ENCODE measurements at places on chromosomes 7 and 10.

DNA sequence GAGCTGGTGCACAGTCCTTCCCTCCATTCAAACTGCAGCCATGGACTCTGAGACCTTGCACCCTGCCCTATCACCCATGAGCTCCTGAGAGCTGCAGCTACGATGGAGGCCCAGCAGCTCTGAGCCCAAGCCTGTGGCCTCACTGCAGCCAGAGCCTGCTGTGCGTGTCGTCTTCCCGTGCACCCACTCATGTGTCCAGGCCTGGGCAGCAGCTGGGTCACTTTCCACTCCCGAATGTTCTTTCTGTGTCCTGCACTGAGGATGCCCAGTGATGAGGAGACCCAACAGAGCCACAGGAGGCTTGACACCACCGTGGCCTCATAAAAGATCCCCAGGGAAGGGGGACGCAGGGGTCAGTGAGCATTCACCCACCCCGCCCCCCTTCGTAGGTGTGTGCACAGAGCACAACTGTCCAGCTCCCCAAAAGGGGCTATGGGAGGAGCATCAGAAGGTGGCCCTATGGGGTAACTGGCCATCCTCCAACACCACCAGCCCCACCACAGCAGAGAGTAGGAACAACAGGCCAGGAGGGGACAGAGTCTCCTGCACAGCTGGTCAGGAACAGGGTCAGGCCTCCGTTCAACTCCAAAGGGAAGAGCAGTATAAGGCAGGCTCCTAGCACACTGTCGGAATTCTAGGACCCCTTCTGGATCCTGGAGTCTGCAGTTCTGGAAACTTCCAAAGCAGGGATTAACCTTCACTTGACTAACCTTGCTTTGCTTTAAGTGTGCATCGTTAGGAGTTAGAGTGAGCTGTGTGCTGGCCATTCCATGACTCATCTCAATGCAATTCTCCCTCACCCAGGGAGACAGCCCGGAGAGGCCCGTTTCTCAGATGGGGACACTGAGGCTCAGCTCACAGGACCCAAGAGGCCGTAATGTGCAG, 52.6 kb downstream of the RASGEF1A start:
- H3K27ac ChIP-seq: no peak overlapping the region
- DNase-seq: no peak
- no peak overlapping the region for H3K4me3 ChIP-seq
- H3K36me3 ChIP-seq: no peaks in the 10 kb centered on the region

DNA sequence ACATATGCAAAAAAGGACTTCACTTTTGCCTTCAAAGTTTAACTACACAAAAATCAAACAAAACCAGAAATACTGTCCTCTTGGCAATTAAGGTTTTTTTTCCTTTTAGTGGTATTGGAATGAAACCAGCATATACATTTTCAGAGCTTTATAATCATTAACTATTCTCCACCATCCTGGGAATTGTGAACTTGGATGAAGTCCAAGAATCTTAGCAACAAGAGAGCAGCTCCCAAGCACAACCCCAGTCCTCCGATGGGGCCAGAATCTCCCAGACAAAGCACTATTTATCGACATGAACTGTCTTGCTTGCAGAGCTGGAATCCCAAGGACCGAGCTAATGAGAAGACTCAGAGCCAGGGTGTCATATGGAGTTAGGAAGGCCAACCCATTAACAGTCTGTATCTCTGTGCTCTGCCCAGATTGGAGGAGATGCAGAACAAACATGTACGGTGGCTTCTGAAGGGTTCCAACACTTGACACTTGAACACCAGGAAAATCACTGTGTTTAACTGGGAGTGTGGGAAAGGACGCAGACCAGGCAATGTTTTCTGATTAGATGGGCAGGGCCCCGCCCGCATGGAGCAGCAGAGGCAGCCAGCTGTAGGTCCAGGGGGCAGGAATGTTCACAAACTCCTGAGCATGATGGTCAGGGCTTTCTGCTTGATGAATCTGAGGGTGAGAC, 35.5 kb downstream of the PPP1R3C start:
- peak overlapping the region; percentile 49 for H3K27ac ChIP-seq
- H3K4me3 ChIP-seq: no peak overlapping the region
- H3K36me3 ChIP-seq: no peaks in the 10 kb centered on the region
- peaks cover 22% of the 10 kb centered on the region for H3K4me1 ChIP-seq

DNA sequence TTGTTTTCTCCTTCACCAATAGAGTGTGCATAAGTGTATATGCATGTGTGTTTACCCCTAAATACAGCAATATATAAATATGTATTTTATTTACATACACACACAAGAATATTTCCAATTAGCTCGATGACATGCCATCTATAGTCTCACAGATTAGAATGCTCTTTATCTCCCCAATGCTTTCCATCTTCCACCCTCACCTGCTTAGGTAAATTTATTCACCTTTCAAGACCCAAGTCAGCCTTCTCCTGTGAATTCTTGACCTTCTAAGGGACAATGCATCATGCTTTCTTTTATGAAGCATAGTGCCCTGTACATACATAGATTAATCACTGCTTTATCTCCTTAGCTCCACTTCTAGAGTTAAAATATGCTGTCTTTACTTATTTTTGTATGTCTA, 49.7 kb downstream of the SEMA3A start:
- H3K36me3 ChIP-seq: peaks cover 12% of the 10 kb centered on the region
- H3K4me1 ChIP-seq: peaks cover 51% of the 10 kb centered on the region
- no peak for DNase-seq
- H3K4me3 ChIP-seq: no peak overlapping the region

DNA sequence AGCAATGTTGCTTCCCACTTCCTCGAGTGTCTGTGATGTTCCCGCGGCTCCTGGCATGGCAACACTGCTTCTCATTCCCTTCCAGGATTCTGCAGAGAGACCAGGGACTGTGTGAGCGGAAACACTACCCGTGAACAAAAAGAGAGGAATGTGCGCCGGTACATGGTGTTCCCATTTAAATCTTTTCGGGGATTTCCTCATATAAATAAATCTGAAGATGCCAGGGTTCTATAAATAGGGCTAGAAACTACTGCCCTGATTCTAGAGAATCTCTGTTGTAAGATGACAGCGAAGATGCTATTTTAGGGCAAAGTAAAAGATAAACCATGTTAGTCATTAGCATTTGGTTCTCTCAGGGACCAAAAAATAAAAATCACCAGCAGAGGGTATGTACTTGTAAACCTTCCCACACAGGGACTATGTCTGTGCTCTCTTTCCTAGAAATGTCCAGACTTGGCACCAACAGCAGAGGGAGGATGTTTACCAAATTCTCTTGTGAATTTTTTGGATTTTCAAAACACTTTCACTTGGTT, 92.2 kb upstream of the DDC start:
- peaks cover 18% of the 10 kb centered on the region for H3K36me3 ChIP-seq
- H3K27ac ChIP-seq: no peak overlapping the region
- DNase-seq: no peak
- peaks cover 22% of the 10 kb centered on the region for H3K4me1 ChIP-seq
- no peak overlapping the region for H3K4me3 ChIP-seq
- H3K27me3 ChIP-seq: no peaks in the 10 kb centered on the region

GRCh38 chr10:132549371-132549770, 11.8 kb downstream of the INPP5A start:
- no peak overlapping the region for H3K4me3 ChIP-seq
- H3K27me3 ChIP-seq: peaks cover 4% of the 10 kb centered on the region
- H3K4me1 ChIP-seq: peaks cover 31% of the 10 kb centered on the region
- H3K36me3 ChIP-seq: no peaks in the 10 kb centered on the region
- DNase-seq: no peak
- H3K27ac ChIP-seq: no peak overlapping the region

DNA sequence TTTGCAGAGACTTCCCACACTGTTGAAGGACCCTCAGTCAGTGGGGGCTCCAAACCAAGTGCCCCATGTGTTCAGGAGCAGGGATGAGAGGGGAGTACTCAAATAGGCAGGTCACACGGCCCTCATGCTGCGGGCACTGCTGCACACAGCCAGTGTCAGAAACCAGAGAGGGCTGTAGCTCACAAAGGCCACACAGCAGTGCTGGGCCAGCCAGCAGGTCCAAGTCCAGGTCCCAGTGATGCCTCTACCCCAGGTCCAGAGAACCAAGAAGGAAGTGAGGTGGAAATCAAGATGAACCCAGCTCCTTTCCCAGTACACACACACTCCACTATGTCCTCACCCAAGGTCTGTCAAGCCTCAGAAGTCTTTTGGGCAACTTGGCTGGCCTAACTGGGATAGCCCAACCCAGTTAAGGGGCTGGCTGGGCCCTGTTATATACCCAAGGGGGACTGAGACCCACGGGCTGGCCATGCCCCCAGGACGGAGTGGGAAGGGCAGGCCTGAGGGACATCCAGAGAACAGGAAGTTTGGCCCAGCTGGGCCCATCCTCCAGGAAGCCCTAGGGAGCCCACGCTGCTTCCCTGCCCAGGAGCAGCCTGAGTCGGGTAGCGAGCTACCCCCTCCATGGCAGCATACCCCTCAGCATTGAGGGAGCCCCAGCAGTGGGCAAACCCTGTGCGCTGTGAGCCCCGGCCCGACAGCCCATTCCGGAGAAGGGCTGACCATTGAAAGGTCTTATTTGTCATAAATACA, 24.3 kb downstream of the GRID1 start:
- peaks cover 29% of the 10 kb centered on the region for H3K4me1 ChIP-seq
- H3K27ac ChIP-seq: no peak overlapping the region
- no peak overlapping the region for H3K4me3 ChIP-seq
- no peaks in the 10 kb centered on the region for H3K36me3 ChIP-seq
- H3K27me3 ChIP-seq: peaks cover 1% of the 10 kb centered on the region

GRCh38 chr10:120382360-120382759, 74.7 kb upstream of the PLPP4 start:
- DNase-seq: no peak
- H3K27me3 ChIP-seq: peaks cover 34% of the 10 kb centered on the region
- no peak overlapping the region for H3K4me3 ChIP-seq
- peaks cover 12% of the 10 kb centered on the region for H3K4me1 ChIP-seq

GRCh38 chr10:71526653-71527052, 129.9 kb downstream of the CDH23 start:
- H3K4me3 ChIP-seq: no peak overlapping the region
- peaks cover 76% of the 10 kb centered on the region for H3K4me1 ChIP-seq
- H3K27me3 ChIP-seq: peaks cover 27% of the 10 kb centered on the region

DNA sequence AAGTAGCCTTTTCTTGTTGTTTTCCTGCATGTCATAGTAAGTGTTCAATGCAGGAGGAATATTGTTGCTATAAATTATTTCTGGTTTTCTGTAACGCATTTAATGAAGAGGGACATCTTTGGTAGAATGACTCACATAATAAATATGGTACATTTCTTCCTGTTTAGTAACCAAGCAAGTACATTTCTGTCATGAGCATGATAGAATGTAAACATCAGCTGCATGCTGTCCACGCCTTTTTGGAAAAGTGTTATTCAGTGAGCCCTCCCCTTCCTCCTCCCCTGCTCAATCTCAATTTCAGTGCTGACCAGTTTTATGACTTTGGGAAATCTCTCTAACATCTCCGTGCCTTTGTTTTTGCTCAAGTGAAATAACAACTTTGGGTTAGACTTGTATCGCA, 664.0 kb downstream of the XPNPEP1 start:
- H3K4me3 ChIP-seq: no peak overlapping the region
- peaks cover 3% of the 10 kb centered on the region for H3K27me3 ChIP-seq
- no peak overlapping the region for H3K27ac ChIP-seq
- no peak for DNase-seq
- no peaks in the 10 kb centered on the region for H3K36me3 ChIP-seq
